ENCODE measurements at places on chromosomes 12 and 14.
A peak's percentile ranks its signal among the peaks of the same experiment; 100 is the strongest.

- DNase-seq, result peak; percentile 53
Measured at GRCh38 chr12:12684375-12685106, 11.4 kb downstream of the GPR19 start.

GRCh38 chr12:130081117-130081805 lies 81.0 kb upstream of the FZD10 start:
- DNase-seq, result no peak

GRCh38 chr14:103514596-103515421 lies 7.8 kb downstream of the CKB start:
- DNase-seq, result no peak

DNA sequence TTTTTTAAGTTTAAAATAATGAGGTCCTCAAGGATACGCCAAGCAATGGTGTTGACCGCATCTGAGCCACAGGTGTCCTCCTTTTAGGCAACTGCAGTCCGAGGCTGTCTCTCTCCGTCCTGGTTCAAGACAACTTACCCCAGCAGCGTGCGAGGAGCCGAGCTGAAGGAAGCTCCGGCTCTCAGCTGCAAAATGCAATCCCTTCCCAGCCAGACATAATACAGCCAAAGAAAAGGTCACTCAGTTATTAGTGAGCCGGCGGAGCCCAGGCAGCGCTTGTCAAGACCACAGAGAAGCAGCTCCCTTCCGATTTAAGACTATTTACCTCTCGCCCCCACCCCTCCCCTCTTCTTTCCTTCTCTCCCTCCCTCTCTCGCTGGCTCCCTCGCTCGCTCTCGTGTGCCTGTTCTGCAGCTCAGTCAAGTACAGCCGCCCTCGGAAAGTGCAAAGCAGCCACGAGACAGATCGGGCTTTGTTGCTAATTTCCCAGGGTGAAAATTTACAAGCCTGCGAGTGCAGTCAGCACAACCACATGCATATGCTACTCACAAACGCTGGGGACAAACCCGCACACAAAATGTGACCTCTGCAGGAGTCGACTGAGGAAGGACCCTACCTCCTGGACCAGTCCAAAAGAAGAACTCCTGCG lies 363 bp upstream of the LMO3 start:
- peak; percentile 27 for DNase-seq

DNA sequence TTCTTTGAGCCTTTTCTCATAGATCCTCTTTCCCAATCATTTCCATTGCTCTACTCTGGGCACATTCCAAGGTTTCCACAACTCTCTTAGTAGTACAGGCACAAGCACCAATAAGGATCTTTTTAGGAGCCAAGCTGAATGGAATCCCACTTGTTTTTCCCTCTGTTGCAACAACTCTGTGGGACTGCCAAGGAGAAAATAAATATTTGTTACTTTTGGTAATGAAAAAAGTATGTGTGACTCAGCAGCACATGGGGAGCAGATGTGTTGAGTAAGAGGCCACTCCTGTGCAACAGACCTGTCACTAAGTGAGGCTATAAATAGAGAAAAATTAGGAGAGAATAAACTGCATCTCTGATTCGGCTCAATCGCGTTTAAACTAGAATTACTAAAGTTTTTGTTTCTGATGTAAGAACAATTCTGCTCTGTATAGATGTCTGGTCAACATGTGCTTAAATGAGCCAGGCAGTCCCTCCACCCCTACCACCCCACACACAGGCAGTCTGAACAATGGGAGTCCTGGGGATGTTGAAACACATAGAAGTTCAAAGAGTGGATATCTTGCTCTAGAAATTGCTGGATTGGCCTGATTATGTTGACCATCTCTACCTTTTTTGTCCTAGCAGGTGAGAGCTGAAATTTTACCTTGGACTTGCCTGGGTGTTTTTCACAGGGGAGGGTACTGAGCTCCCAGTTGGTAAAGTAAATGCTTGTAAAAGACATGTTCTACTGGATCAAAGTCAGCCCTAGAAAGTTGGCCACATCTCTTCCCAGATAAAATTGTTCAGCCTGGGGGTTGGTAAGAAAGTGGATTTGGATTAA lies 244.3 kb upstream of the NOVA1 start:
- peak; percentile 60 for DNase-seq

DNA sequence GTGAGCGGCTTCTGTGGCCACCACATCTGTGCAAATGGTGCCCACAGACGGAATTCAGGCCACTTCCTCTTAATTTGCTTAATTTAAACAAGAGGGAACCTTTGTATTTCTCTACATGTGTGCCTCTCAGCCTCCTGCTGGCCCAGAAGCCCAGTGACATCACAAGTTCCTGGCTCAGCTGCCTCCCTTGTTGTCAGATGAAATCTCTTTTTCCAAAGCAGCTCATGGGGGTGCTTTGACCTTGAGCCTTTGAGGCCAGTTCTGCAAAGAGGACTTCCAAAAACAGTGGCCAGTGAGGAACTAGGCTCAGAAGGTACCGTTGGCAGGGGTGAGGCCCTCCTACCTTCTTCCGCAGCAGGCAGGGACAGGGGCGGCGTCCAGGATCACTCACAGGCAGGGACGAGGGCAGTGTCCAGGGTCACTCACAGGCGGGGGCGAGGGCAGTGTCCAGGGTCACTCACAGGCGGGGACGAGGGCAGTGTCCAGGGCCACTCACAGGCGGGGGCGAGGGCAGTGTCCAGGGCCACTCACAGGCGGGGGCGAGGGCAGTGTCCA lies 35.0 kb upstream of the GALNT9 start:
- no peak for DNase-seq

- no peak for DNase-seq
Measured at GRCh38 chr12:107092669-107093416, 506 bp downstream of the CRY1 start.

DNA sequence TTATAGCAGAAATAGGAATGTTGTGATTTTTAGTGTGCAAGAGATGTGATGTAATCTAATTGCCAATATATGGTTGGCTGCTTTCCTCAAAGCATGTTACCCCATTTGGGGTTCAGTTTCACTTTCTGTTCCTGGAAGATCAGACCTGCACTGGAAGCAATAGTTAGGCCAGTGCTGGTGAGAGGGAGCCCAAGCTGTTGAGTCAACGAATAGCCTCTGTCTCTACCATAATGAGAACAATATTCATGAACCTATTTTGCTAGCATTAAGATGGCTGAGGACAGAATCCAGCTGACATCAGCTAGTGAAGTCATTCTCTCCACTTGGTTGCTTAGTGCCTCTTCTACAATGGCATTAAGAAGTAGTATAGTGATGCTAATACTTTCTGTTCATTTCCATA lies 379.9 kb upstream of the DCN start:
- DNase-seq, result peak; percentile 2

- no peak for DNase-seq
Measured at GRCh38 chr14:90139199-90139598, 77.4 kb downstream of the KCNK13 start.

DNA sequence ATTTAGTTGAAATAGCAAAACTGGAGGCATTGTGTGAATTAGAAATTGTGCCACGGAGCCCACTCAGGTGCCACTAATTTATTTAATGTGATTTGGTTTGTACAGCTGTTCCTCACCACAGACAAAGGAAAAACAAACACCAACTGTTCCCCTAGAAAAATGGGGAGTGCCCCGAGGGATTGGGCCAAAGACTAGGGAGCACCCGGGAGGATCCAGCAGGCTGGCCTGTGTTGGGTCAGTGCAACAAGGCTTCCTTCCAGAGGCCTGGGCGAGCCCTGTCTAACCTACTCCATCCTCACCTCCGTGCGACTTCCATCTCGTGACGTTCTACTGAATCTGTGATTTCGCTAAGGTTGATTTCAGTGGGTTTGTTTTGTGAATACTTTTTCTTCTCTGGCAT lies 206.2 kb downstream of the CHST11 start:
- no peak for DNase-seq

DNA sequence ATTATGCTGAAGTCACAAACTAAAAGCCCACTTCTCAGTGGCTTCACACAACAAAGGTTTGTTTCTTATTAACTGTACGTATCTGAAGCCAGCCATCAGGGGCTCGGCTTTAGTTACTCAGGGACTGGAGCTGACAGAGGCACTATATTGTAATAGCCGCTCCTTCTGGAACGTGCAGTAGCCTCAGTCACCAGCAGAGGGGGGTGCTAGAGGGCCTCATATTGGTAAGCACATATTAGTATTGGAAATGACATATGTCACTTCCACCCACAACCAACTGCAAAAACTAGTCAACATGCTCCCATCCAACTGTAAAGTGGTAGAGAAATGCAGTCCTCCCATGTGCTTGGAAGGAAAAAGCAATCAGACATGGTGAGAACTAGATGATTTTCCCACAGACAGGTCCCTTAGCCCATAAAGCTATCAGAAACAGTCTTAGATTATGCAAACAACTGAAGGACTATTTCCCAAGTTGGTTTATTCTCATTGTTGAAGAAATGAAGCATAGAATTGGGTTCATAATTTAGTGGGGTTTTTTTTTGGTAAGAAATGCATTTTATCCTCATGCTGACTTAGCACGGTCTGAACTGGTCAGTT lies 183.6 kb upstream of the G2E3 start:
- peak; percentile 47 for DNase-seq

GRCh38 chr12:46650688-46651087 lies 175.1 kb downstream of the SLC38A4 start:
- no peak for DNase-seq

DNA sequence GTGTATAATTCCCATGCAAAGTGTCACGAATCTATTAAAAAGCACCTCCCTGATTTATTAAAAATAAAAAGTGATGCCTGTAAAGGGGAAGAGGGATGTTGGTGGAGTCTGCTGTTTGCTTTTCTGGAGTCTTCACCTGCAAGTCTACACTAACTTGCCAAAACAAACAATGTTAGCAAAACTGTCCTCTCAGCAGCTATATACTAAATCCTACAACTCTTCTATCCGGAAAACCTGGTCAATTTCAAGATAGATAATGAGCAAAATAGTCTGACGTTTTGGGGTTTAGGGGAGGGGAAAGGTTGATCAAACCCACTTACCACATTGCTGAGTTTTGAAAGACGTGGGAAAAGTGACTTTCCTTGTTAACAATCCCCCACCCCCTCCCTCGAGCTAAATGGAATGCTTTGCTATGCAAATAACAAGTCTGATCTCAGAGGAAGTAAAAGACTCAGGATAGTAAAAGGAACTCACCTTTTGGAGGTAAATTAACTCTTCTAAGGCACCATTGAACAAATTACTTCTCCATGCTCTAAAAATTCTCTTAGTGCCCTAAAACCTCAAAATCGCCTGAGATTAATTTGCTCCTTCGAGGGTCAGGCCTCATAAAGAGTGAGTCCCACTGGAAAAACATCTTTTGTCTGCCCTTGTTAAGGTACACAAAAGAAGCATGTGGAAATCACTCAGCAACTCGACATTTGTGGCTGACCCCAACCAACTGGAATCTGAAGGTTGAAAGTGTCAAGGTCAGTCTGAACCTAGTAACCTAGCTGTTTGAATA lies 13.5 kb downstream of the BMP4 start:
- DNase-seq, result no peak

GRCh38 chr12:46522071-46522470 lies 149.5 kb upstream of the SLC38A2 start:
- no peak for DNase-seq

DNA sequence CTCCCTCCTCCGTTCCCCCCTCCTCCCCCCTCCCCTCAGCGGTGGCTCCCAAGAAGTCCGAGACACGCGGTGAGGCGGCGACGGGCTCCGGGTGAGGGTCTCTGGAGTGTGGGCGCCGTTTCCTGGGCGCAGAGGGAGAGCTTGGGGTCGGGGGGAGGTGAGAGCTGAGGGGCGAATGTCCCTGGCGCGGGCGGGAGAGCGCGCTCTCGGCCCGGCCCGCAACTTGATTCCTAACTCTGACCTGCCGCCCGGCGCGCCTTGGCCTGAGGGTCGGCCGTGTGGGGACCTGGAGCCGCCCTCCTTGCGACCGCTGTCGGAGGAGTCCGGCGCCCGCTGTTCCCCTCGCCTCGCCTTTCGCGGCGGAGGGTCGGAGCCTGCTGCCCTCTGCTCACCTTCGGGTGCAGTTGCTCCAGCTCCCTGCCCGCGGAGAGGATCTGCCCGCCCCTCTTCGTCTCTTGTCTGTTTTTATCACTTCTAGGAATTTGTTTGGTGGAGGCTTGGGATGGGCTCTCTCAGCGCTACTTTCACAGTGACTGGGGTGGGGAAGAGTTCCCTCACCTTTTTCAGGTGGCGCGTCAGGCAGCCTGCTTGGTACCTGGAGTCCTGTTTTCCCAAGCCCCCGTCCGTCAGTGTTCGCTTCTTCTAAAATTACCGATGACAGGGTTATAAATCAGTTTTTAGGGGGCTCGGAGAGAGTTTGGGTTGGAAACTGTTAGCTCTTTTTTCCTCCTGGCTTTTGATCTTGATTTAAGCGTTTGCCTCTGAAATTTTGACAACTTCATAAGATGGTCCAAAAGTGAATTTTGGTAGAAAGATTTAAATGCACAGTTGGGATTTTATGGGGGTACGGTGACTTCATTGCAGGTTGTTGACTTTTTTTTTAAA lies 495 bp downstream of the ADIPOR2 start:
- no peak for DNase-seq

- DNase-seq, result no peak
Measured at GRCh38 chr12:123888989-123889388, 83.6 kb downstream of the CCDC92 start.

DNA sequence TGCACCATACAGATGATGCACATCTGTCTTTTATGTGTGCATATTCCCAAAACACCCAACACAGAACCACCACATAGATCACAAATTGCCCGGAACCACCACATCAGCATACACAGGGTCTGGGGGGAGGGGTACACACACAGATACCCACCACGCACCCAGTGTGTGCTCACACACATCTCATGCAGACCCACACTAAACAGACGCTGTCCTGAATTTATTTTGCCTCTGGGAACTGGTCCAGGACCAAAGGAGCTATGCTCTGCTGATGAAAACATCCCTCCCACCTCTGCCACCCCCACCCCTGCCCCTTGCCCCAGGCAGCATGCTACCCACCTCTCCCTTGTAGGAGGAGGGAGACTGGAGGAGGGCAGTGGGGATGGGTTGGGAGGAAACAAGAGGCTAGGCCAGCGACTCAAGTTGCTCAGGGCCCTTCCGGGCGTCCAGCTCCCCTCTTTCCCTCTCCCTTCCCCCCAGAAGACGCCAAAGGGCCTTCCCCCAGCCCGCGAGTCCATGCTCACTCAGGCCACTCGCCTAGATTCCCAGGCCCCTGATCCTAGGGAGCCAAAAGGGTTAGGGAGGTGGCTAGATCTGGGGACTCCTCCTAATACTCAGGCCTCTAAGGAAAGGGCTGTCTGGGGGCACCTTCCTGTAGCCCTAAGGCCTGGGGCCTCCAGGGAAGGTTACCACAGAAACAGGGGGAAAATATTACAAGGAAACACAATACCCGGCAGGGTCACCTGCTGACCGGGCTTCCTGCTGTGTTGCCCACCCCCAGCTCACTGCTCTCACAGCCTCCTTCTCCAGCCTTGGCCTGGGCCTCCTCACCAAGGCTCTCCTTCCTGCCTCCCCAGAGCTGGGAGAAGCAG lies 3.1 kb downstream of the HDAC7 start:
- DNase-seq, result no peak

DNA sequence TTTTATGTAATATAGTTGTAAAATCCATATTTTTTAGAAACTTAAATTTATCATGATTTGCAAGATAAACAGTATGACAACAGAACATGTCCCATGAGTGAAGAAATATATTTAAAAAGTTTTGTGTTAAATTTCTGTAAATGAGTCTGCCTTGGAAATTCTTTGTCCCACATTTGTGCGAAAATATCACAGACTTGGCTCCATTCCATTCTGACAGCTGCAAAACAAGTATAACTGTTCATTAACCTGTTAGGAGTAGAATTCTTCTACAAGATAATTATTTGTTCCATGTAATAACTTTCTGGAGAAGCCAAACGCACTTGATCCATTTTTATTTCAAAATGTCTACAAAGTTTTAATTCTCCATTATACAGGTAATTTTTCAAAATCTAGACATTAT lies 37.9 kb downstream of the MDM1 start:
- DNase-seq, result no peak

GRCh38 chr12:106739815-106740530 lies 34.5 kb upstream of the RIC8B start:
- DNase-seq, result peak; percentile 35

- DNase-seq, result no peak
Measured at GRCh38 chr12:21715386-21715785, 57.7 kb upstream of the LDHB start.

All from IMR-90 (cell line).